ENCODE measurements at places on chromosomes 7 and 10.

DNA sequence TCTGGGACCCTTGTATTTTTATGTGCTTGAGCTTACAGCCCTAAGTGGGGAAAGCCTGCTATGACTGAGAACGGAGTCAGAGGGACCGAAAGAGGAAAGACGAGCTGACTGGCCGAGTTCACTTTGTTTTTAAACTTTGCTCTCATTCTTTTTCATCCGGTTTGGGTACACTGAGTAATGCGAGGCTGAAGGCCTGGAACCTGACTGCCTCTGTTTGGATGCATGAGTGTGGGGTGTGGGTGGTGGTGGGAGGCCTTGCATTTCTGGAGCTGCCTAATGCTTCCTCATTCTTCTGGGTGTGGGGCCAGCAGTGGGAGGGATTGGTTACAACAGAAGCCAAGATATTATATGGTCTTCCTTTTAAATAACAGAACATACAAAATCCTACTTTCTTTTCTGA is 155.5 kb downstream of the BUB3 start:
- no peak for DNase-seq

DNA sequence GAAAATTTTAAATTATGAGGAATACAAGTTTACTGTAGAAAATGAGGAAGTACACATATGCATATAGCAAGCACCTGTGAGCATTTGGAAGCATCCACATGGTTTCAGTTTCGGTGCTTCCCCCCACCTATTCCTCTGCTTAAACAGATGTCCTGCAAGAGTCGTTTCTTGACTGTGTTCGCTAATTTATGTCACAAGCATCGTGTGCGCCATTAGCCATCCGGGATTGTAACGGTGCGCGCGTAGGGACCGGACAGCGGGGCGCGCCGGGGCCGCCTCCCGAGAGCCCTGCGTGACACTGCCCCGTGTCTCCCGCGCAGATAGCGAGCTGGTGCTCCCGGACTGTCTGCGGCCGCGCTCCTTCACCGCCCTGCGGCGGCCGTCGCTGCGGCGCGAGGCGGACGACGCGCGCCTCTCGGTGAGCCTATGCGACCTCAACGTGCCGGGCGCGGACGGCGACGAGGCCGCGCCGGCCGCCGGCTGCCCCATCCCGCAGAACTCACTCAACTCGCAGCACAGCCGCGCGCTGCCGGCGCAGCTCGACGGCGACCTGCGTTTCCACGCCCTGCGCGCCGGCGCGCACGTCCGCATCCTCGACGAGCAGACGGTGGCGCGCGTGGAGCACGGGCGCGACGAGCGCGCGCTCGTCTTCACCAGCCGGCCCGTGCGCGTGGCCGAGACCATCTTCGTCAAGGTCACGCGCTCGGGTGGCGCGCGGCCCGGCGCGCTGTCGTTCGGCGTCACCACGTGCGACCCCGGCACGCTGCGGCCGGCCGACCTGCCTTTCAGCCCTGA is 90.9 kb downstream of the NEURL1 start:
- peak; percentile 8 for DNase-seq

- no peak for DNase-seq
Observed at GRCh38 chr10:1596482-1597099, 140.7 kb downstream of the ADARB2 start.

DNA sequence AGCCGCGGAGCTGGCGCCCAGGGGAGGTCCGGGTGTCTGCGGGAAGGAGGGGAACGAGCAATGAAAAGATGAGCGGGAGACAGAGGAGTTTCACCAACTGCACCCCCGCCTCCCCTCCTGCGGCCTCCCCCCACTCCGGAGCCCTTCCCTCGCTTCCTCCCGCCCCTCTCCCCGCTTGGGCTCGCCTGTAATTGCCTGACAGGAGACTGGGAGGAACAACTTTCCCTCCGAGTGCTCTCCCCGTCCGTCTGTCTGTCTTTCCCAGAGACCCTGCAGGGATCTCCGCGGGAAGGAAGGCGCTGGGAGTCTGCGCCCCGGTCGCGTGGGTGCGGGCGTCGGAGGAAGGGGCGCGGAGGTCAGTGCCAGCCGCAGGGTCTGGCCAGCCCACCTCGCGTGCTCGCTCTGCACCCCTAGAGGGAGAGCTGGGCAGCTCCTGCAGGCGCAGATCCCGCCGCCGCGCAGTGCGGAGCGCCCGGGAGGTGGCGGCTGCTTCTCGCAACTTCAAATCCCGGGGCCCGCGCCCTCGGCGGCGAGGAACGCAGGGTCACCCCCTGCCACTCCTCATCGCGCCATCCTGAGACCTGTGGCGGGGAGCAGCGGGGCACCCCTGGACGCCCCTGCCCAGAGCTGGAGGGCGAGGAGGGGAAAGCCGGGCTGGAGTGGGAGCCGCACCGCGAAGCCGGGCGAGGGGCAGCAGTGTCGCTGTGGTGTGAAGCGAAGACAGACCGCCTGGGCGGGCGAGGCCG is 511 bp upstream of the NRP1 start:
- no peak for DNase-seq

DNA sequence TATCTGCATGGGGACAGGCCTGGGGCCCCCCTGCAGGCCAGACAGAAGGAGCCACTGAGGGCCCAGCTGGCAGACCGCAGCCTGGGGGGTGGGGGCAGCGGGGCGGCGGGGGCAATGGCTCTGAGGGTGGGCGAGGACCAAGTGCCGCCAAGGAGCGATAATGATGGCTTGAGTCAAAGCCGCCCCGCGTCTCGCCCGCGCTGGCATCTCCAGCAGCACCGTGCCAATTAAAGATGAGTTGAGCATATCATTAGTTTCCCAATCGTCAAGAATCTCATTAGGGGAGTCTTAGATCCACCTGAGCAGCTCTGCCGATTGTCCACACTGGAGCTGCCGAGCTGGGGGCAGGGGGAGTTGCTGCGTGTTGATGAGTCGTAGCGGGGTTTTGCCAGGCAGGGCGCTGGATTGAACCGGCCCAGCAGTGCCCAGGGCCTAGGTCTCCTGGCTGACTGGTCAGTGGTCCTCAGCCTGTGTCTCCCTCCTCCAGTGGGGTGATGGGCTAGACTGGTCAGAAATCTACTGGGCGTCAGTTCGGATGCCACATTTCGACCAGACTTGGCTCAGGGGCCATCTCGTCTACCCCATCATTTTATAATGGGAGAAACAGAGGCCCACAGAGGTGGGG is 41.0 kb upstream of the PSMG3 start:
- DNase-seq, result no peak
